ENCODE measurements at places on chromosomes 12 and 14. TPM values are rescaled to one million over a fixed set of nuclear protein-coding genes. Genes with fewer than 3 reads are reported as not detected.

DNA sequence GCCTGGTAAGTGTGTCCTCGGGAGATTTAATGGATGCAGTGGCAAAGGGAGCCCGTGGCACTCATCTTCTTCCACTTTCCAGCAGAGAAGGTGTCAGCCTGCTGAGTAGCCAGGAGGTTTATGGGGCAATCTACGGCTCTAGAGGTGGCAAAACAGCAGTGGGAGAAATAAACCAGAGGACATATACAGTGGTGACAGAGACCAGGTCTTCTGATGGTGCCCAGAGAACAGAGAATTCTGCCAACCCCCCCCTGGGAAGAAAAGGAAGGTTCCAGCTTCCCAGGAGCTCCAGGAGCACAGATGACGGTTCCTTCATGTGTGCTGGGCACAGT is 43.0 kb downstream of the SMIM41 start:
- H3K27me3 ChIP-seq = no peaks in the 10 kb centered on the region
- no peaks in the 10 kb centered on the region for H3K36me3 ChIP-seq
- H3K4me1 ChIP-seq = peaks cover 5% of the 10 kb centered on the region
- DNase-seq = no peak

DNA sequence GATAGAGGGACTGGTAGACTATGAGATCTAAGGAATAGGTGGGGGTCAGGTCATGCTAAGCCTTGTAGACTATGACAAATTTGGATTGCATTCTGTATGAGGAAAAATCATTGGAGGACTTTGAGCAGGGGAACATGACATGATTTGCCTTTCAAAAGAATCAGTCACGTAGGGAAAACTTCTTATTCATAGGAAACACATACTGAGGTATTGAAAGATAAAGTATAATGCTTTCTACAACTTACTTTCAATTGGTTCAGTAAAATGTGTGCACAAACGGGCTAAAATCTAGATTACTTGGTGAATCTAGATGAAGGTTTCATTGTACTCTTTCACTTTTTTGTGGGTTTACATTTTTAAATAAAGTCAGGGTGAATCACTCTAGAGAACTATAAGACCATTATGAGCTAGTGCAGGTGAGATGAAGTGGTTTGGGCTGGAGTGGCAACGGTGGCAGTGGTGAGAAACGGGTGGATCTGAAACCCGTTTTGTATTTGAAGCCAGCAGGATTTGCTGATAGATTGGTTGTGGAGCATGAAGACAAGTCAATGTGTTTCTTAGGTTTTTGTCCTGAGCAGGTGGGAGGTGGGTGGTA is 6.7 kb downstream of the BBS10 start:
- no peak overlapping the region for H3K4me3 ChIP-seq
- no peak for DNase-seq
- H3K36me3 ChIP-seq = no peaks in the 10 kb centered on the region
- no peaks in the 10 kb centered on the region for H3K4me1 ChIP-seq
- H3K27ac ChIP-seq = no peak overlapping the region
- no peaks in the 10 kb centered on the region for H3K27me3 ChIP-seq

DNA sequence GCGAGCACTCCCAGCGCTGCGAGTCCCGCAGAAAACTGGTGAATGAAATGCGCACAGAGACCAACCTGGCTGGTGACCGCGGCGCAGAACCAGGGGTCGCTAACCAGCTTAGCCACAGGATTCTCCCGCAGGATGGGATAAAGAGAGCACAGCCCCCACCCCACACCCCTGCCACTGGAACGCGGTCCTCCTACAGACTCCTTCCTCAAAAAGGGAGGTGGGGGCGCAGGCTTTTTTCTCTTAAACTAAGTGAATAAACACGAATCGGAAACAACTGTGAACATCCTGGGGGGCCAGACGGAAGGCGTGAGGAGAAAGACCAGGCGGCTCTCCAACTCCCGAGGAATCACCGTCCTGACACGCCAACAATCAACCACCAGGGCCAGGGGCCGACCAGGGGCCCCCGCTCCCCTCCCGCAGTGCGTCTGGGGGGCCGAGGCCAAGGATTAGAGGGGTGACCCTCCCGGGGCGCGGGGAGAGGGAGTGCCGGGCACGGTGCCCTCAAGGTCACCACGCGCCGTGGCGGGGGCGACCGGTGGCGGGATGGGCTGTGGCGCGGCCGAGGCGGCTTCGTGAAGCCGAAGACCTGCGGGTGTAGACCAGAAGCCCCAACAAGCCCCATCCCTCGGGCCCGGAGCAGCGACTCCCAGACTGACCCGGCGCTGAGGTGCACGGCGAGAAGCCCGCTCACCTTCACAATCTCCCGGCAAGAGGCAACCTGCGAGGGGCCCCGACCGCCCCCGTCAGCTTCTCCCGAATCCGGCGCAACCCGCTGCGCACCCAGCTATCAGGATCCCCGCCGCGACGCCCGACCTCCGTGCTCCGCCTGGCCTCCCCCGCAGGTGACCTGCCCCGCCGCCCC is 704 bp downstream of the ATP2B1 start:
- peak; percentile 74 for DNase-seq
- H3K36me3 ChIP-seq = no peaks in the 10 kb centered on the region
- H3K27ac ChIP-seq = peak overlapping the region; percentile 95
- H3K4me1 ChIP-seq = no peaks in the 10 kb centered on the region
- H3K27me3 ChIP-seq = no peaks in the 10 kb centered on the region
- H3K4me3 ChIP-seq = peak overlapping the region; percentile 96

- no peak overlapping the region for H3K4me3 ChIP-seq
- no peak for DNase-seq
- H3K4me1 ChIP-seq = no peaks in the 10 kb centered on the region
- H3K27ac ChIP-seq = no peak overlapping the region
- no peaks in the 10 kb centered on the region for H3K36me3 ChIP-seq
These were observed 317.5 kb upstream of the DIO3 start for GRCh38 chr14:101243587-101244338.

- H3K27ac ChIP-seq = peak overlapping the region; percentile 16
- peaks cover 25% of the 10 kb centered on the region for H3K4me1 ChIP-seq
- no peaks in the 10 kb centered on the region for H3K36me3 ChIP-seq
- no peak overlapping the region for H3K4me3 ChIP-seq
- no peaks in the 10 kb centered on the region for H3K27me3 ChIP-seq
These were observed 16.5 kb downstream of the SEL1L start for GRCh38 chr14:81516986-81517797.

PTGER2 gene
- total RNA-seq = 4.6 TPM

KRT86 gene
- not detected for total RNA-seq

MYH6 gene
- total RNA-seq = 1.1 TPM

All from ovary (tissue), 10 donors.